ENCODE measurements at places on chromosomes 6 and 20.

DNA sequence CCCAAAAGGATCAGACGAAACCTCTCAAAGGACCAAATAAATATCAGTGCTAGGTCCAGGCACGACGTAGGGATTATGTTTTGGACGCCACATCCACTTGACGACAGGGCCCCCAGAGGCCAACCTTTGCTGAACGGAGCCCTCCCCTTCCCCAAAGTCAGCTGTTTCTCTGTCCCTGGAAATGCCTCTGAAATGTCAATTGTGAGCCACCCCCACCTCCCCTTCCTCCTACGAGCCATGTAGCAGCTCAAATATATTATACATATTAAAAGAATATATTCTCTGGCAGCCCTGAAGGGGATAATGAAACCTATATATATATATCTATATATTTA is 39.6 kb upstream of the BLCAP start:
- DNase-seq: no peak

GRCh38 chr6:104400844-104401243 is 458.9 kb downstream of the HACE1 start:
- no peak for DNase-seq

- no peak for DNase-seq
Observed at GRCh38 chr20:39070484-39071231, 108.5 kb downstream of the DHX35 start.

DNA sequence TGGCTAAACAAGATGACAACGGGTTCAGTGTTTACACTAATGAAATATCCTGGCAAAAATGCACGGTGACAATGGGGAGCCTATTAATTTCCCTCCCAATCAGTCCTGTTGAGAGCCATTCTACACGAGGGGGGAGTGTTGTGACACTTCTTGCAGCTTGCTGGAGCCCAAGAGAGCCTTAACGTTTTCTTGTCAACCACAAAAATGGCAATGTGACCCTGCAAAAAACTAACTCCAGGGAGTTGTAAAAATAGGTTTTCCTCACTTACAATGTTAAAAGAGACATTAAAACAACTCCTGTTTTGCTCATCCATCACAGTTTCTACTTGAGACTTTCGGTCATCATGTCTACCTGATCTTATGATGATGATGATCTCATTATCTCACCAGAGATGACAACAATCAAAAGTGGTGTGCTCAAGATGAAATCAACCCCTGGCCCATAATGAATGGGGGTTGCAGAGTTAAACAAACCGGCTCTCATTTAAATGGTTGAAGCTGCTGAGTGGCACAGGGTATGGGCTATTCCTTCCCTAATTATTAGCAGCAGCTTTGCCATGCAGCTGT is 57.9 kb downstream of the GJA10 start:
- no peak for DNase-seq

GRCh38 chr6:71190809-71191208 is 97.8 kb upstream of the OGFRL1 start:
- DNase-seq: no peak
